ENCODE measurements at places on chromosomes 3 and 15. TPM values are rescaled to one million over a fixed set of nuclear protein-coding genes. Genes with fewer than 3 reads are reported as not detected.

Gene FAM227B
- total RNA-seq: 3.3 TPM

GRCh38 chr3:55579496-55579895 lies 92.4 kb upstream of the WNT5A start:
- DNase-seq: no peak

Gene GMNC
- not detected for total RNA-seq

DNA sequence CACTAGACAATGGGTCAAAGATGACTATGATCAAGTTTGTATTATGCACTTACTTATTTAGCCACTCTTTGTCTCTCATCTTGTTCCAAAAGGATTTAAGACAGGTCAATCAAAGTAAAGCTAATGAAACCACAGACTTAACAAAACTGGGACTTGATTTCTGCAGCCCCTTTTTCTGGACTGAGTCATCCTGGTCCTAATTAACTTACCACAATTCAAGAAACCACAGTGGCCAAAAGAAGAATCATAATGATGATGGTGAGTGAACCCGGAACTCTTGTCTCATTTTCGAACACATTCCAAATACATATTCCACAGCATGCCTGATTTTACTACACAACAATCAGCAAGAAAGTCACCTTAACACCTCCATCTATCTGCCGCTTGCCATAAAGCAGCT lies 1333.0 kb downstream of the ROBO1 start:
- DNase-seq: no peak

Gene TNNC1
- 8.3 TPM for total RNA-seq

Data from PC-9 (cell line).